T47D (cell line): ENCODE measurements at places on chromosomes 7 and 10.
A peak's percentile ranks its signal among the peaks of the same experiment; 100 is the strongest.

GRCh38 chr10:43119416-43120115 lies 18.7 kb upstream of the CSGALNACT2 start:
- DNase-seq: no peak

DNA sequence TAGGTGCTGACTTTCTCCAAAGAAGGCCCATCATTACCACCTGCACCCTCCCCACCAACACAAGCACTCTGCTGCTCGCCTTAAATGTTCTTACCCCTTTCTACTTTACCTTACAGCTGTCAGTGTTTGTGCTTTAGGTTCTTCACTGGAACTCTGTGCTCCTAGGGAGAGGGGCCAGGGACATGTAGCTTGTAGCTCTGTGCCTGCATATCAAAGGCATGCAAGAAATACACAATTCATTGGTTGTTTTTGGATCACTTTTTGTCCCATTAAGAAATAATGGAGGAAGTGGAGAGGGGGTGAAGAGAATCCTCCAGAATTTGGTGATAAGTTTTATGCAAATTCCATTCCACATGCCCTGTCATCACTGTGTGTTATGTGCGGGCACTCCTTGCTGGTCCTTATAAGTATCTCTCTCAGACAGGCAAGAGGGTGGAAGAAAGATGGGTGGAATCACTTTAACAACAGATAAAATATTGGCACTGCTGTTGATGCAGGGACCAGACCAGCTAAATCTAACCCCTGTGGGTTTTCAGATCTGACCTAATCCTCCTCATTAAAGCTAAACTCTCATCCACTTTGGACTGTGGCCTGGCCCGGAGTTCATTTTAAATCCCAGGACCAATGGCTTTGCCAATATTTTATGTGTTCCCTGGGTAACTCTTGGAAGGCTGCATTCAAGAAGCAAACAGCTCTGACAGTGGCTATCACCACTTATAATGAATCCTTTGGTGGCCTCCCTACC lies 375.8 kb upstream of the NFE2L3 start:
- no peak for DNase-seq

DNA sequence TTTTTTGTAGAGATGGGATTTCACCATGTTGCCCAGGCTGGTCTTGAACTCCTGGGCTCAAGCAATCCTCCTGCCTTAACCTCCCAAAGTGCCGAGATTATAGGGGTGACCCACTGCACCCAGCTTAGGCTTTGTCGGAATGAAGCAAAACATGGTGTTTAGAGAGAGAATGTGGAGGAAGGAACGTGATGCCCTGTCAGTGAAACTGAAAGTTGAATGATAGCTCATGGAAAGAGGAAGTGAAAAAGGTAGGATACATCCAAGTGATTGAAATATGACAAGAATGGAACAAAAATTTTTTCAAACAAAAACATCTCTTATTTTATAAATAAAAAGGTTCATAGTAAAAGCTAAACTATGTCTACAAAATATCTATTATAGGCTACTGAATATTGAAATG lies 5.9 kb downstream of the AKAP9 start:
- DNase-seq: no peak

DNA sequence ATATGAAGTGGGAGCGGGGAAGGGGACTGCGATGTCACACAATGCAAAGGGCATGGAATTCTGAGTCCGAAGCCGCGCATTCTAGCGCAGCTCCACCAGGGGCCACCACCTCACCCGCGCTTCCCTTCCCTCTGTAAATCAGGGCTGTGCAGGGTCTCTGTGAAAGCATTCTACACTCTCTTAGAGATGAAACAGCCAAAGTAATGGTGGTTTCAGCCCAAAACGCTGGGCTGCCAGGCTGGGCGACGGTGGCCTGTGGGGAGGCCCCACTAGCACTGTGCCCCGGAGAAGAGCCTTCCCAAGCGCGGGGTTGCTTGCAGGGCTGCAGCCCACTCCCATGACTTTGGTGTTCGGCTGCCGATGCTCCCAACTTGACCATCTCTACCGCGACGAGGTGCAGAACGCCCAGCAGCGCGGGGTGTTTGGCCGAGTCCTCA lies 11.4 kb downstream of the ATG9B start:
- peak; percentile 42 for DNase-seq

- DNase-seq: no peak
These were observed 368.4 kb downstream of the ARL4A start for GRCh38 chr7:13055732-13056368.

DNA sequence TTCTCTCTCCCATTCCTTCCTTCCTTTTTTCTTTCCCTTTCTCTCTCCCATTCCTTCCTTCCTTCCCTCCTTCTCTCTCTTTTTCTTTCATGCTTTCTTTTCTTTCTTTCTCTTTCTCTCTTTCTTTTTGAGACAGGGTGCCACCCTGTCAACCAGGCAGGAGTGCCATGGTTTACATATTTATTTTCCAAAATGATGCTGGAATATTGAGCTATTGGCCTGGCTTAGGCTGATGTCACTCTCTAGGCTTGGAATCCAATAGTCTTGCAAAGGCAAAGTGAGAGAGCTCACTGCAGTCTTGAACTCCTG lies 159.1 kb downstream of the BAMBI start:
- no peak for DNase-seq

GRCh38 chr10:113947184-113948041 lies 93.0 kb downstream of the NHLRC2 start:
- DNase-seq: no peak

DNA sequence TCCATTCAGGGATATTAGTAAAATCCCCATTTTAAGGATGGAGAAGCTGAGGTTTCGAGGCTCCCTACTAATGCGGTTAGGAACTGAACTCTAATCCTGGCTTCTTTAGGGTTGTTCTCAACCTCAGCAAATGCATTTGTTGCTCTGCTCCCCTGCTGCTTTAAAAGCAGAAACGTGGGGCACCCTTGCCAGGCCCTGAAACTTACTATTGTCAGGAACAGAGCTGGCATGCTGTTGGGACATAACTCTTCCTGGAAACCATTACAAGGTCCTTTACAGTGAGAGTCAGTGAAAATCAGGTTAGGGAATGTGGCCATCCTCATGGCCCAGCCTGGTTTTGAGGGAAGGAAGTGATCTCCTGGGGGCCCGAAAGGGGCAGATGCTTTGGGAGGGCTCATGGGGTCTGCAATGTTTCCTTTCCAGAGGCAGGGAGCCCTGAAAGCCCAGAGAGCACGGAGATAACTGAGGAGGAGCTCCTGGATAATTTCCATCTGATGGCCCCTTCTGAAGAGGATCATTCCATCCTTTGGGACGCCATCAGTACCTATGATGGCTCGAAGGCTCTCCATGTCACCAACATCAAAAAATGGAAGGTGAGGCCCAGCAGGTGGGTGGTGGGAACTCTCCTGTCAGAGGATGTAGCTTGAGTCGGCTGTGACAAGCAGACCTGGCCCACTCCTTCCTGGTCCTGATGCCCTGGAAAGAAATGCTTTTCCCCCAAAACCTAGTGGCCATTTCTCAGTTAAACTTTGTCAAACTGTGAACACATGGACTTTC lies 2.0 kb downstream of the IGFBP1 start:
- no peak for DNase-seq

DNA sequence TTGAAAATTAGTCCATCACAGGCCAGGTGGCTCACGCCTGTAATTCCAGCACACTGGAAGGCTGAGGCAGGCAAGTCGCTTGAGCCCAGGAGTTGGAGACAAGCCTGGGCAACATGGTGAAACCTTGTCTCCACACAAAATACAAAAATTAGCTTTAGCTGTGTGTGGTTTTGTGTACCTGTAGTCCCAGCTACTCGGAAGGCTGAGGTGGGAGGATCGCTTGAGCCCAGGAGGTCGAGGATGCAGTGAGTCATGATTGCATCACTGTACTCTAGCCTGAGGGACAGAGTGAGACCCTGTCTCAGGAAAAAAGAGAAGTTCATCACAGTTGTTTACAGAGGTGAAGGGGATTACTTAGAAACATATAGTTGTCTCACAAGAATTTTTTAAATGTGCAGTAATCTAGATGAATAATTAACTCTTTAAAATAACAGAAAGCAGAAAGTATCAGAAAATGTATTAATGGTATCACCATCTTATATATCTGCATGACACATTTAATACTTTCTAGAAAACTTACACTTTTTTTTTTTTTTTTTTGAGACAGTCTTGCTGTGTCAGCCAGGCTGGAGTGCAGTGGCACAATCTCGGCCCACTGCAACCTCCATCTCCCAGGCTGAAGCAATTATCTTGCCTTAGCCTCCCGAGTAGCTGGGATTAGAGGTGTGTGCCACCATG lies 8.9 kb downstream of the LCOR start:
- no peak for DNase-seq

DNA sequence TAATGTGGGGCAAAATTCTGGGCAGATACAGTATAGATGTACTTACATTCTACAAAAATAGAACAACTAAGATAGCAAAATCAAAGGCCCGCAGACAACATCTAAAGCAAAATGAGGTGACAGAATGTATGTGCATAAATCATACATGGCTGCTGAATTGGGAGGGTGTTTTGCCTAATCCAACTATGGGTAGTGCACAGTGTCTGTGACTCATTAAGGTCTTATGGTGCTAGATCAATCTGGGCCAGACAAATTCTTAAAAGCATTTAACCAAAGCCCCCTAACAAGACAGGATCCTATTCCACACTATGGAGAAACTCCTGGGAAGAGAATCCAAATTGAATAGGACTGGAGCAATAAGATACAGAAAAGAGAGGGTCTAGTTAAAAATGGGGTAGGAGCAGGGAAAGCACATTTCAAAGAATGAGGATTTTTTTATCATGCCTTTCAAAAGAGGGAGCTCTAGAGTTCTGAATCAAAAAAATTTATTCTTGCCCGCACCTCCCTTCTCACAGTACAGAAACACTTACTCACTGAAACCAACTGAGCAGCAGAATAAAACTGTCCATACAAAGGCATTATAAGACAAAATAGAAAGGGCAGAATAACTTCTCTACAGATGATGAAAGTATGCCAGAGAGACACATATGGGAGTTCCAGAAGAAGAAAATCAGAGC lies 181.3 kb downstream of the RNLS start:
- DNase-seq: peak; percentile 10

DNA sequence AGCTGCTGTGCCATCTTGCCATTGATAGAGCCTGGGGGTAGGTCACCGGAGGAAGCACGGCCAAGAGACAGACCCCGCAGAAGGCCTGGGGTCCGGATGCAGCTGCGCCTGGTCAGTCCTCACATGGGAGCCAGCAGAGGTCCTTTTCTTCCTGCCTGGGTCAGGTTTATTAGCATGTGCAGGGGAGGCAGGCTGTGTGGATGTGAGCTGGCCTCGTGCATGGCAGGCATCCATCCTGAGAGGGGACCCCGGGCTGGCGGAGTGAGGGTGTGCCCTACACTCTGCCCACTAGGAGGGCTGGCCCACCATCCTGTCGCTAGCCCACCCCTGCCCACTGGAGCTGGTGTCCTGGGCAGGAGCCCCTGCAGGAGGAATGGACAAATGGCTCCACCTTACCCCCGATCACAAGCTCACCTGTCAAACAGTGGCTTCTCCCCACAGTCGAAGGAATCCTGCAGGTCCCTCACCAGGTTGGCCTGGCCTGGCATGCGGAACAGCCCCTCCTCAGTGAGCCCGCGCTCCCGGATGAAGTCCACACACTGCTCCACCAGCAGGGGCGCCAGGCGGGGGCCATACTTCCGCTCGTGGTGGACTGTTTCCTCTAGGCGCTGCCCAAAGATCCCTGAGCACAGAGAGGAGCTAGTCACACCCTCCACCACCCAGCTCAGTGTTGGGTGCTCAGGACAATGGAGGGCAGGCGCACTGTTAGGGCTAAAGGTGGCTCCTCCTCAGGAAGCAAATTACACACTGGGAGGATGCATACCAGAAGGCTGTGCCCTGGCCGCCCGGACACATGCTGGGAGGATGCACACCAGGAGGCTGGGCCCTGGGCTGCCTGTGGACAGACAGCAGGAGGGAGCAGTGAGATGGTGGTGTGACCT lies 145.4 kb downstream of the ARHGAP22 start:
- no peak for DNase-seq

DNA sequence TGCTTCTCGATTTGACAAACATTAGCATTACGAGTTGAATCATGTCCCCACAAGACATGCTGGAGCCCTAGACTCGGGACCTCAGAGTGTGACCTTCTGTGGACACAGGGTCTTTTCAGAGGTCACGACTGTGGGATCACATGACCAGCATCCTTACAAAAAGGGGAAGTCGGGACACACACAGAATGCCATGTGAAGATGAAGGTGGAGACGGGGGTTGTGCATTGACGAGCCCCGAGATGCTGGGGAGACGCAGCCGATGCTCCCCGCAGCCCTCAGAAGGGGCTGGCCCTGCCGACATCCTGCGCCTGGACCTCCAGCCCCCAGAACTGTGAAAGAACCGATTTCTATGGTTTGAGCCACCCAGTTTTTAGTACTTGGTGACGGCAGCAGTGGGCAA lies 7.5 kb downstream of the ZFAND2A start:
- DNase-seq: no peak

GRCh38 chr10:48463318-48464003 lies 141.4 kb downstream of the ARHGAP22 start:
- DNase-seq: no peak

DNA sequence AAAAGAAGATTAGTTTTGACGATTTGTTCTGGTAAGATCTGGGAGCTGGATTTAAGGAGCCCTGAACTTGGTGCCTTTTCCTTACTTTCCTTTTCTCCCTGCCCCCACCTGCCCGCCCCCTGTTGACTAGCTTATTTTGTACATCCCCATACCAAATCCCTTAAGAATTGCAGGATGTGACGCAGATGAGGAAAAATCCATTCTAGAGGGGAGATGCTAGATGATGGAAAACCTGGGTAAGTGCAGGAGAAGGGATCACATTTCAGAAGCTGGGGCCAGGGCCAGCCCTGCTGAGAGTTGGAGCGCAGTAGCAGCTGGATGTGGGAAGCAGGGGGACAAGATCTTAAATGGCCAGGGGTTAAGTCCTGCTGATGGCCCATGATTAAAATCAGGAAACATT lies 93.9 kb downstream of the CCDC3 start:
- DNase-seq: no peak
